Lung microvascular endothelial cell (primary cell): ENCODE measurements at places on chromosomes 1 and 21. TPM values are rescaled to one million over a fixed set of nuclear protein-coding genes. Genes with fewer than 3 reads are reported as not detected.
A peak's percentile ranks its signal among the peaks of the same experiment; 100 is the strongest.

The FCGR2B gene
- total RNA-seq = not detected in 2 replicates

GRCh38 chr1:75079538-75080290 lies 54.5 kb upstream of the LHX8 start:
- peak; percentile 51 for DNase-seq

The TAS1R1 gene
- total RNA-seq = not detected in 2 replicates

The INTS7 gene
- 11.8 and 12.9 TPM in 2 replicates for total RNA-seq

DNA sequence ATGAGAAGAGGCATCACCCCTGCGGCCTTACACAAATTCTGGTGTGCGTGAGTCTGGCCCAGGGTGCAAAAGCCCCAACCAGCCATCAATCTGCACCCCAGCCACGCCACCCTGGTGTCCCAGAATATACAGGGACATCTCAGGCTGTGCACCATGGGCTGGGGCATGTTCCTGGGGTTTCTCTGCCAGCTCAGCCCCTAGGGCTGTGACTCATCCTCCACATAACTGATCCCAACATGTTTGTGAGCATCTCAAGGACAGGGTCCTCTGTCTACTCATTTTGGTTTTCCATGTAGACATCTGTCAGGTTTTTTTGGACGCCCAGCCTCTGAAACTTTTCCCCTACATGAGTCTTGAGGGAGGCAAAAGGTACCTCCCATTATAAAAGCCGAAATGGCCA lies 511 bp downstream of the ZNF683 start:
- DNase-seq = no peak

DNA sequence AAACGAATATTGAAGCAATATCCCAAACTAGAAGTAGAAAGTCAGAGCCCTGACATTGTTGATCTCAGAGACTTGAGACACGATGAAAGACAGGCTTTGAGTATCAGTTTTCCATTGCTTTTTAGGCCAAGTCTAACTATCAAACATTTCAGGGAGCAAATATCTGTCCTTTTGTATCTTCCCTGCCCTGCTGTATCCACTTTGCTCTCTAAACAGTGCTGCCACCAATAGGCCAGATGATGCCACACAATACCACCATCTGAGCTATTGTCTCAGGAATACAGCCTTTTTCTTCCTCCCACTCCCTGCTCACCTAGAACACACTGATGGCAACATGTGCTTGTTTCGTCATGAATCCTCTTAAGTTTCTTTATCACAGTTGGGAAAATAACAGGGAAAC lies 62.6 kb upstream of the SPAG17 start:
- DNase-seq = peak; percentile 3

DNA sequence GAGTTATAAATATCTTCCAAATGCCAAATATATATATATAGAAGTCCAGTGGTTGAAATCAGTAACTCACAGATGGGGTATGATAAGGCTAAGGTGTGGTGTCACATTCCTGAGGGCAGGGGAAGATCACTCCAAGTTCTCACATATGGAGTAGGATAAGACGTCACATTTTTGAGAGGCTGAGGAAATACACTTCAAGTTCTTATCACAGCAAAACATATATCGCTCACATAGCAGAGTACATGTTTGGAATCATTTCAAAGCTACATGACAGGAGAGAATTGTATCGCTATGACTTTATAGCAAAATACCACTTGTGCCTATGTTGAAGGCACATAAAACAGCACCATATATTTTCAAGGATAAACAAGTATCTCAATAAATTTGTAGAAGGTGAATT lies 55.1 kb downstream of the RBM11 start:
- DNase-seq = no peak

The TAL1 gene
- total RNA-seq = 51.0 and 58.1 TPM in 2 replicates

The FCGR3A gene
- not detected in 2 replicates for total RNA-seq

The ABCA4 gene
- 60.8 and 487 TPM in 2 replicates for total RNA-seq

DNA sequence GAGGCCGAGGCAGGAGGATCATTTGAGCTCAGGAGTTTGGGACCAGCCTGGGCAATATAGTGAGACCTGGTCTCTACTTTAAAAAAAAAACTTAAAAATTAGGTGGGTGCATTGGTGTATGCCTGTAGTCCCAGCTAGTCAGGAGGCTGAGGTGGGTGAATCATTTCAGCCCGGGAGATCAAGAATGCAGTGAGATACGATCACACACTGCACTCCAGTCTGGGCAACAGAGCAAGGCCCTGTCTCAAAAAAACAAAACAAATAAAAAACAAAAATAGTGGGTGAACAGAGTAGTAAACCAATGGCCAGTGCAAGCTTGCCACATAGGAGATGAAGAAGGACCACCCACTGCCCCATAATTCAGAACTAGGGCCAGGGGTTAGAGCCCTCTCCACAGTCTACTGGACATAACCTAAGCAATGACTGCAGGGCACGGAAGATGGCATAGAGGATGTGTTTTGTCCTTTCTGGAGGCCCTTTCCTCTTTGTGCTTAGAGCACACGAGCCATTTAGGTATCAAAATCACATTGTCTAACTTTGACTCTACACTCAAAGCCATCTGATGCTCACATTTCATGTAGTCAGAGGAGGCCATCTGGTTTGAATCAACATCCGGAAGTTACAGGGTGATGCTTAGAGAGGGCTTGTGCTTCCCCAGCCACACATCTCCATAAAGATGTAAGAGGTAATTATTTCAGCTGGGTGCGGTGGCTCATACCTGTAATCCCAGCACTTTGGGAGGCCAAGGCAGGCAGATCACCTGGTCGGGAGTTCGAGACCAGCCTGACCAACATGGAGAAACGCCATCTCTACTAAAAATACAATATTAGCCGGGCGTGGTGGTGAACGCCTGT lies 12.6 kb downstream of the CD2 start:
- DNase-seq = no peak

DNA sequence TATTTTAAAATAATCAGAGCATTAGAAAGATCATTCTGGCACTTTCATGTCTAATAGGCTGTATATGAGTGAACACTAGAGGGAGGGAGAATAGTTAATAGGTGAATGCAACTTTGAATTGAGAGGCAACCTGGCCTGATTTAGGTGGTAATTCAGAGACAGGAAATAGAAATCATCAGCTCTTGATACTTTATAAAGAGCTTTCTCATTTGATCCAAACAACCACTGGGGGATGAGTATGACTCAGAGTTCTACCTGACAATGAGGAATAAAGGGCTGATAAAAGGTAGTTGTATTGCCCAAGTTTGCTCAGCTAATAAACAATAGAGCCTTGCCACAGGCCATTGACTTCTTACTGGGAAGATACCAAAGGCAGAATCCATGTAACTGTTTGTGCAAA lies 5.2 kb upstream of the FAM89A start:
- no peak for DNase-seq

DNA sequence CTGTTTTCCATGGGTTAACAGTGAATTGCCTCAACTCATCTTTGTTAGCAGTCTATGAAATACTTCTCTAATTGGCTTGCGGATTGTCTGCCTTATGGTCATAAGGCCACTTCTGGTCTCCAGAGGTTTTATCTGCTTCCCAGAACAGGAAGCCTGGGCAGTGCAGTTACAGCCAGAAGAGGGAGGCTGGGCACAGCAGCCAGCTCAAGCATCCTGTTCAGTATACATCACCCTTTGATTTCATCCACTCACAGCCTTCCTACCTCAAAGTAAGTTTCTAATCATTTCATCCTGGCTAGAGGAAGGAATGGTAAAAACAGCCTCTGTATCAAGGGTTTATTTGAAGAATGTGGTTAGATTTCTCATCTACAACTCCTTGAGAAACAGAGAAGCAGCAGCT lies 311.5 kb upstream of the DEPDC1 start:
- no peak for DNase-seq
